NCI-H1930 (cell line): ENCODE measurements at places on chromosomes 1 and 21.

GRCh38 chr1:150622303-150622975 is 7.0 kb downstream of the ENSA start:
- DNase-seq, result no peak

DNA sequence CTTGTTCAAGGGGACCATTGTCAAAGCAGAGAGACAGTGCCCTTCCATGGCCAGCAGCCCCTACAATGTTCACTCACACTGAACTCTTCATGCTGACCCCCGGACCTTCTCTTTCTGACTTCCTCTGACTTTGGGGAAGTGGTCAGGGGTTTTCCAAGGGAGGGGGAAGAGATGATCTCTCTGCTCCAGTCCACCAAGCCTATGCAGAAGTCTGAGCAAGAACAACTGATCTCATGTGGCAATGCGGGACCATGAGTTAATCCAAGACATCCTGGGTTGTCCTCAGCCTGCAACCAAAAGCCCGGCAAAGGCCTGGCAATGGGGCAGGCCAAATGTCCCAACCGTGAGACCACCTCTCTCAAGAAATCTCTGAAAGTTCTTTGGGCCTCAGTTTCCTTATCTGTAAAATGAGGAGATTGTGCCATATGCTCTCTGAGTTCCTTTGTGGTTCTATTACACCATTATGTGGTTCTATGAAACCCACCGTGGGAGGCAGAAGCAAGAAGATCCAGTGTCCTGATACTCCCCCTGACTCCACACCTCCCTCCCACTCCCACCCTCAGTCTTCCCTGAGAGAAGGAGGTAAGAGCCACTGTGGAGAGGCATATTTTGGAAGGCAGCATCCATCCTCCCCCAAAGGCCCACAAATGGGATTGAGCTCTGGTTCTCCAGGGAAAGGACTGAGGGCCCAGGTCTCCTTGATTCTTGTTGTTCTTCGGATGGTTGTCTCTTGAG is 11.8 kb upstream of the ARHGEF2 start:
- no peak for DNase-seq

DNA sequence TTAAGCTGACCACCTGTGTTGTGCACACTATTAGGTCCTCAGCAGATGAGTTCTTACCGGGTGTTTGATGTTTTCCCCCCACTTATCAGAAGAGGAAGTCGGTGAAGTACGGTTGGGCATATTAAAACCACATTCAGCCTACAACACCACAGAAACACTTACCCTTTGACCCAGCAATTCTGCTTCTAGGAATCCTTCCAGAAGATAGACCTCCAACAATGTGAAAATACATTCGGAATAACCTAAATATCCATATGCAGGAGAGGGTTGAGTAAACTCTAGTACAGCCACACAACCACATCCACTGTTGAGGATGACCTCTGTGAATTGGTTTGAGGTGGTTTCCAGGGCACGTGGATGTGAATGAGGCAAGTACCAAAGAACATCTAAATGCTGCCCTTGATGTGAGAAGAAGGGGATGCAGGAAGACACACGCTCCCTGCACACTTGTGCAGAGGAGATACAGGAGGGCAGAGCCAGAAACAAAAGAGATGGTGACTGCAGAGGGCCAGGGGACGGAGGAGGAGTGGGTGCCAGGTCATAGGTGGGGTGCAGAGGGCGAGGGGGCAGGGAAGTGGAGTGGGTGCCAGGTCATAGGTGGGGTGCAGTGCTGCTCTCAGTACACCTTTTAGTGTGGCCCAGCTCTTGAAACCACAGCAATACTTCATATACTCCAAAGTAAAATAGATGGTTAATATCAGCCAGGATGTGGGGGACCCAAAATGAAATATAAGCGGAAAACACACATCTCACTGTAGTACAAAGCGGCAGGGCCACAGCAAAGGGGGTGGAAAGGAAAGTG is 12.8 kb downstream of the ADARB1 start:
- DNase-seq, result no peak

DNA sequence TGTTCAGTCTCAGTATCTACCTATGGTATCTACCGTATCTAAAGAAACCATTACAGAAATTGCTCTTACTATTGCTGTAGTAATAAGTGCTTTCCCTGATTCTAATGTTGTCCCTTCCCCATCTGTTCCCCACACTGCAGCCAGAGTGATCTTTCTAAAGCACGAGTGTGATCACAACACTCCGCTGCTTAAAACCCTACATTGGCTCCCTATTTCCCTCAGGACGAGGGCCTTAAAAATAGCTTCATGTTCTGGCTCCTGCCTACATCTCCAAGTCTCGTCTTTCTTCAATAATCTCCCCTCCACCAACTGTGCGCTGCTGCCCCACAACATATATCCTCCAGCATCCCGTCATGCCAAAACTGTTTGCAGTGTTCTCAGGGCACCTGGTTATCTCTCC is 150.6 kb downstream of the SDCCAG8 start:
- DNase-seq, result no peak

GRCh38 chr1:173009597-173009996 is 41.1 kb downstream of the TNFSF18 start:
- no peak for DNase-seq

DNA sequence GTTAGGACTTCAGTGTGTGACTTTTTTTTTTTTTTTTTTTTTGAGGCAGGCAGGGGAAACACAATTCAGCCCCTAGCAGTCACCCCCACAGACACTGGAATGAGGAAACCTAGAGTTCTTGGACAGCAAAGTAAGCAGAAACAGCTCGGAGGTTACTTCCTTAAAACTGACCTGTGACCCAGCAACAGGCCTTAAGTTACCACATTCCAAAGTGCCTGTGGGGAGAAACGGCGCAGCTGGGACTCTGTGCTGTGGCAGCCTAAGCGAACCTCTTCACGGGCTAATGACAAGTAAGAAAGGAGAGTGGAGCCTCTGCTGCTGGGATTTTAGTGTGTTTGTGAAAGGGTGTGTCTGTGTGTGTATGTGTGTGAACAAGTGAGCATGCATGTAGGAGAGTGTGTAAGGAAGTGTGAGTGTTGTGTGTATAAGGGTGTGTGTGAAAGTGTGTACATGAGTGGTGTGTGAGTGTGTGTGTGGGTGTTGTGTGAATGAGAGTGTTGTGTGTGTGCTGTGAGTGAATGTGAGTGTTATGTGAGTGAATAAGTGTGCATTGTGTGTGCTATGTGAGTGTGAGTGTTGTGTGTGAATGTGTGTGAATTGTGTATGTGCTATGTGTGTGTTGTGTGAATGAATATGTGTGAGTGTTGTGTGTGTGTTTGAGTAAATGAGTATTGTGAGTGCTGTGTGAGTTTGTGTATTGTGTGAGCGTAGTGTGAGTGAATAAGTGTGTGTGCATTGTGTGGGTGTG is 180.8 kb downstream of the BRINP2 start:
- DNase-seq, result no peak

DNA sequence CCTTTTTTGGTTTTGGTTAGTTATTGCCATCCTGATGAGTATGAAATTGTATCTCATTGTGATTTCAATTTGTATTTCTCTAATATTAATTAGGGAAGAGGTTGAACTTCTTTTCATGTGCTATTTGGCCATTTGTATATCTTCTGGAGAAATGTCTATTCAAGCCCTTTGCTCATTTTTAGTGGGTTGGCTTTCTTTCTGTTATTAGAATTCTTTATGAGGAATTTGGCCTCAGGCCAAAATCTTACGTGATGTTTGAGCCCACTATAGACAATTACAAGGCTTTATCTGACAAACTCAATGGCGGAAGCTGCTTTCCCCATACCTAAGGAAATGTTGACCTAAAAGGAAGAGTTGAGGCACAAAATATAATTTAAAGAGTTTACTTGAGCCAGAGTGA is 32.9 kb downstream of the IVNS1ABP start:
- DNase-seq, result no peak

DNA sequence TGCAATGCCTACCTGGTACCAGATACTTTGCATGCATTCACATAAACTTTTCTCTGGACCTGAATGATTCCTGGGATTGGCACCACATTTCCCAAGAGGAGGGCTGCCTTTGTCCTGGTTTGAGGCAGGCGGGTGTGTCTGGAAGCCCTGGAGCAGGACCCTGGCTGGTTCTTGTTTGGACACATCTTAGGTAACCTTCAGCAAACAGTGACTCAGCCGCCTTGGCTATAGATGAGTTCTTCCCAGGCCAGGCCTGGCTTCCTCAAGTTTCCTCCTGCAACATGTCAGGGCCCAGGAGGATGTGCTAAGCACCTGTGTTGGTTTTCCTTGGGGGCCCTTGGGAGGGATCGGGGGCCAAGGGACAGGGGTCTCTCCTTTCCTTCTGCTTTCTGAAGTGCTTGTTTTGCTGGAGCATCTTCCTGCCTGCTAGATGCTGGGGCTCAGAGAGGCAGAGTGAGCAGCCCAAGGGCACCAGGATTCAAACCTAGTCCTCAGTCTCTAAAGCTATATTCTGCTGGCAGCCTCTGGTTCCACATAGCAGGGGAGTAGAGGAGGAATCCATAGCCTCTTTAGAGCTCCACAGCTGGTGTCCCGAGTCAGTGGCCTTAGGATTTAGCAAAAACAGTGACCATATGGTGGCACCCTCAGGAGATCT is 38.2 kb downstream of the PAX7 start:
- DNase-seq, result no peak

DNA sequence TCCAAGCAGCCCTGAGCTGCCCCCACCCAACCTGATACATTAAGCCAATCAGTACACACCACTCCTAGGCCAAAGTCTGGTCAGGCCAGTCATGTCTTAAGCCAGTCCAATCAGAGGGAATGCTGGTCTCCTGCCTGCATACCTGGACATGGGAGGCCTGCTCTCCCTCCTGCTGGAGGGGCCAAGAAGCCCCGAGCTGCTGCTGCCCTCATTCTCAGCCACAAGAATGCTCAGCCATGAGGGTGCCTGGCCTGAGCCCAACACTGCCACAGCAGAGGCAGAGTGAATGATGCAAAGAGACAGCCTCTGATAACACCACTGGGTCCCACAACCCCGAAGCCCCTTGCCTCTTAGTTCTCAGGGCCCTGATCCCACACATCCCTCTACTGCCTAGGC is 23.0 kb downstream of the CHD5 start:
- DNase-seq, result no peak

GRCh38 chr1:157517016-157517415 is 35.3 kb downstream of the FCRL5 start:
- DNase-seq, result no peak

GRCh38 chr1:167066333-167067122 is 23.6 kb downstream of the GPA33 start:
- peak; percentile 21 for DNase-seq

DNA sequence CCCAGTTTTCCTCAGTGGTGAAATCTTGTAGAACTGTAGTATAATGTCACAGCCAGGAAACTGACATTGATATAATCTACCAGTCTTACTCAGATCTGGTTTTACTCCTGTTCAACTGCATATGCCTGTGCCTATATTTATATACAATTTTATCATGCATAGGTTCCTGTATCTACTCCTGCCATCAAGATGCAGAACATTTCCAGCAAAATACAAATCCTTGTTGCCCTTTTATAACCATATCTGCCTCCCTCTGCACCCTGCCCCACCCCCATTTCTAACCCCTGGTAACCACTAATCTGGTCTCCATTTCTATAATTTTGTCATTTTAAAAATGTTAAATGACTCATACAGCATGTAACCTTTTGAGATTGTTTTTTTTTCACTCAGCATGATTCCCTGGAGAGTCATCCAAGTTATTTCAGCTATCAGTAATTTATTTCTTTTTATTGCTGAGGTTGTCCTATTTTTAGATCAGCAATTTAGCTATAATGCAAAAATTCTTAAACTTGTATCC is 8.1 kb downstream of the UTP25 start:
- no peak for DNase-seq

DNA sequence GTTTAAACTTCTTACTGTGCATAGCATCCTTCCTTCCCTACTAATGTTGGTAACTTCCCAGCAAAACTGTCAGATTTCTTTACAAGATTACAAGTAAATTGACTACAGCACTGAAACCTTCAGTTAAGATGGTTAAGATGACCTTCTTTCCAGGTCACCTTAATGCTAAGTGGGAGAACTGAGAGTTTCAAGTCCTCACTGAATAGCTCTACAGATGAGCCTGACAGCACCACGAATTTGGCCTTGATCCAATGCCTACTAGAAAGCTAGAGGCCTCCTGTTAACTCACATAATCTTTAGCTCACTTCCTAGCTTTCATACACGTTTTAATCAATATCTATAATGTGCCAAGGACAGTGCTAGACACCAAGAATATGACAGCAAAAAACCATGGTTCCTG is 276.0 kb upstream of the PLD5 start:
- DNase-seq, result no peak

DNA sequence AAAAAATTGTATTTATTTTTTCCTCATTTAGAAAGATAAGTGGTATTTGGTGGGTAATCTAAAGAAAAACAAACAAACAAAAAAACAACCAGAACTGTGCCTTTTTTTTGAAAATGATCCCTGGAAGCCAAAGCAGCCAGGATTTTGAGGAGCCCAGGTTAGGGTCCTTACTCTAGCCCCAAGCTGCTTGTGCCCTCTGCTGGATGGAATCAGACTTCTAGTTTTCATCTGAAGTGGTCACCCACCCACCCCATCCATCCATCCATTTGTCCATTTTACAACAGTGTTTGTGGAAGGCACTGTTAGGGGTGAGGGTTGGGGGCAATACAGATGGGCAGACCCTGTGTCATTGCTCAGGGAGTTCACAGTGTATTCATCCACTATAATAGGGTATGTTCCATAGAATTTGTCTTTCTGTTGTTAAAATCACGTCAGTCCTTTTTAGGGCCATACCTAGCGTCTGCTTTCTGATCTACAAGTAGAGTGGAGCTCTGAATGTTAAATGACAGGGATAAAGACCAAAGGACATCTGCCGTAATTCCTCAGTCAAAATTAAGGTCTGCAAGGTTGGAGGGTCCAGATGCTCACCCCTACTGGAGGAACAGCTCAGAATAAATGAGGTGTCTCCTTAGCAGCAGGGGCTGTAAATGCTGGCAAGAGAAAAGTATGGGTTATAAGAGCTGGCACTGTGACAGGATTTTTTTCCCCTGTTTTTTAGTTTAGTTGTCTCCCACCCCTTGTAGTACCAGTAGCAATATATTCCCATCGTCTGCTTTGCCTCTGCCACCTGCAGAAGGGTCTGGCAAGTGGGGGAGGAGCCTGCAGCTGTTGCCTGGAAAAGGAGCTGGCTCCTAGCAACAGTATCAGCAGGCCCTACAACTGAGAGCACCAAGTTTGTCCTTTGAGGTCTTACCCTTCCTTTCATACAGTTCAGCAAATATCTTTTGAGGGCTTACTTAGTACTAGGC is 3.2 kb downstream of the LRRC42 start:
- no peak for DNase-seq

GRCh38 chr1:157691285-157691920 is 9.2 kb downstream of the FCRL3 start:
- peak; percentile 2 for DNase-seq

GRCh38 chr1:100364697-100365096 is 12.4 kb downstream of the CDC14A start:
- DNase-seq, result no peak

DNA sequence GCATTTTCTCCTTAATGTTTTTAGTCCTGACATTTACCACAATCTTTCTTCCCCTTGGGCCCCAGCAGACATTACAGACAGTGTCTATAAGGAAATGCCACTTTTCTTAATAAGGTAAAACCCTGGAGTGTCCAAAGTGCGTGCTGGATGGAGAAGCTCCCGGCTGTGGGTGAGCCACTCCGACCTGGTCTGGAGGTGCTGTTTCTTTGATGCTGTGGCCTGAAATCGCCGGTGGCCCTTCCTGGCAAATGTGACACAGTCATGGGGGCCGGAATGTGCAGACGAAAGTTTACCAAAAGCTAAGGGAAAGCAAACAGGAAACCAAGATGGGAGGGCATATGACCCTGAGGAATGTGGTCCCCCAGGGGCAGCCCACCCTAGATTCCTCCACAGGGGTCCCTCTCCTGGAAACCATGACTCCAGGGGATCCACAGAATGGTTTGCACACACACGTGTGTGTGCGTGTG is 77.9 kb downstream of the FHAD1 start:
- DNase-seq, result no peak
